ENCODE measurements at places on chromosomes 7 and 10. TPM values are rescaled to one million over a fixed set of nuclear protein-coding genes. Genes with fewer than 3 reads are reported as not detected.

CYP51A1 gene
- 245 TPM for total RNA-seq

PRXL2A gene
- total RNA-seq: 219 TPM

POLR2J2 gene
- 1.7 TPM for total RNA-seq

ZSCAN25 gene
- 12.5 TPM for total RNA-seq

FAM25G gene
- not detected for total RNA-seq

LDB1 gene
- total RNA-seq: 33.0 TPM

SPDYE2B gene
- total RNA-seq: not detected

FZD8 gene
- total RNA-seq: 19.3 TPM

AKR1D1 gene
- total RNA-seq: not detected

COX19 gene
- 5.9 TPM for total RNA-seq

TAS2R3 gene
- 0.46 TPM for total RNA-seq

H2AZ2 gene
- total RNA-seq: 260 TPM

TACR2 gene
- total RNA-seq: 0.07 TPM

COL28A1 gene
- total RNA-seq: not detected

ANKRD1 gene
- 1,189 TPM for total RNA-seq

FAM25C gene
- total RNA-seq: not detected

PHTF2 gene
- total RNA-seq: 13.8 TPM

NPM3 gene
- total RNA-seq: 168 TPM
